ENCODE measurements at places on chromosomes 16 and 17.

GRCh38 chr17:77516902-77517301 is 376.1 kb downstream of the SEC14L1 start:
- peak; percentile 10 for DNase-seq

- DNase-seq = no peak
These were observed 1.6 kb downstream of the KIF22 start for GRCh38 chr16:29791845-29792807.

- no peak for DNase-seq
These were observed 5.0 kb upstream of the FADS6 start for GRCh38 chr17:74898376-74898946.

- DNase-seq = no peak
These were observed 375.6 kb downstream of the SOX9 start for GRCh38 chr17:72496461-72496860.

DNA sequence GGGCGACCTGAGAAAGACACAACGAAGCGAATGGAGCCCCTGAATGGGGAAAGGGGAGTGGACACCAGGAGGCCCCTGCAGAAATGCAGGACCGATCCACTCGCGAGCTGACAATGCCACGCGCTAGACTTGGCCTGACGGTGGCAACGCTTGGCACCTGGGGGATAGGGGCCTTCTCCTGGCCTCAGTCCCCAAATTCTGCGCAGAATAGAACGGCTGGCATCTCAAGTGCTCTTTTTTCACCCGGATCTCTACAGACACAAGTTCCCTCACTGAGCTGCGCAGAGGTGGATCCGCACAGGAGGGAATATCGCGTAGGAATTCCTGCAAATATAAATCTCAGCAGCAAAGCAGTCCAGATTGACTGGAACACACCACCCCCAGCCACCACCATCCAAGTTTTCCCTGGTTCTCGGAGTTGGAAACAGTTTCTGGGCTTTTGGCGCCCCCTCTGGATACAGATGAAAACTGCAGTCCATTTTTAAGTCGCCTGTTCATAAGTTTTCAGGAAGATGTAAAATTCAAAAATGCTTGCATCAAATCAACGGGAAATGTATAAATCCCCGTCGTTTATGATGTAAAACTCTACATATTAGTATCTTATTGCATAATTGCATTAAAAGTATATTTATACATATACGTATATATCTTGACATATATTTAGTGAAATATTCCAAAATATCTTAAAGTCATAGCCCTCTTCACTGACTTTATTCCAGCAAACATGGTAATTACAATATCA is 2.3 kb upstream of the SOX9 start:
- no peak for DNase-seq

DNA sequence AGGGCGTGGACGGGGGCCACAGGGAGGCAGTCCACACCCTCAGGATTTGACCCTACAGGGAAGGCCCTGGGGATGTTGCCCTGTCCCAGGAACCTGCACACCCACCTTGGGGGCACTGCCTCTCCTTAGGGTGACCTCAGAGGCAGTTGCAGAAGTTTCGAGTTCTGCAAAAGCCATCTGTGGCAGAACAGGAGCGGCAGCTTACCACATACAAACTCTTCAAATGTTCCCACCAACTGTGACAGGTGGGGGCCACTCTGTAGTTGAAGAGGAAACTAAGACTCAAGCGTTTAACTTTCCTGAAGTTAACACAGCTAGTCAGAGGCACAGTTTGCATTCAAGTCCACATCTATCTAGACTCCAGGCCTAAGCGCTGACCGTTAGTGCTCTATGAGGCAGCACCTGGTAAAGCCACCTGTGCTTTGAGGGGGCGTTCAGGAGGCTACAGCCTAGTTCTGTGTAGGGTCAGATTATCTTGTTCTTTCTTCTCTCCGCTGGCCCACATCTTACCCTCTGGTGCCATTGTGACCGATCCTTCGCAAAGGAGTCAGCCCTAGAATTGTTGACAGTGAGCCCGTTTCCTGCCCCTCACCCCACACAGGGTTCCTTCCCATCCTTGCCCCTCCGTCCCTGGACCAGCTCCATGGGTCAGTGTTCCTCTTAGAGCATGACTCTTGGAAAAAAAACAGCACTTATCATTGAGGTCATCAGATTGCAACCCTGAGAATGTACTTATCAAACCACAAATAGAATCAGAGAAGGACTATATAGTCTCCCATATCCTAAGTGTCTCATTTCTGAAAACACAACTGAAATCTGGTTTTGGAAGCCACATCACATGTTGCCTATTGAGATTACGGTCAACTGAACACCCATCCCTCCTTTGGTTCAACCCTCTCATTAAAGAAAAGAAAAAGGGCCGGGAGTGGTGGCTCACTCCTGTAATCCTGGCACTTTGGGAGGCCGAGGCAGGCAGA is 45.4 kb downstream of the CDH1 start:
- no peak for DNase-seq

DNA sequence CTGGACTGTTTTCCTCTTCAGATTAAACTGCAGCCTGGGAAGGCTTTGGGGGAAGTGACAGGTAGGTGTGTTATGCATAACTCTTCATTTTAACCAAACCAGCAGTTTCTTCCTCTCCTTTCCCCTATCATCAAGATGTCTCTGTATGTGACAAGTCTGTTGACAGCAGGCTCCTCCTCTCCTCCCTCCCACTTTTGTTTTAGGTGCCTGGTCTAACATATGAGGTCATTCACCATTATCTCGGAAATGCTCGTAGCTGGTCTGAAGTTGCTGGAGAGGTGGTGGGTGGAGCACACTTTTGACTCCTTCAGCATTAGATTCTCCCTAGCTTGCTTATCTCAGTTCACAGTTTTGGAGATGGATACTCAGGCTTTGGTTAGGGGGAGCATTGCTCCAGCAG is 571.0 kb upstream of the EEF2KMT start:
- DNase-seq = no peak

- no peak for DNase-seq
These were observed 4.3 kb downstream of the SMIM5 start for GRCh38 chr17:75637551-75637950.
